ENCODE measurements at places on chromosomes 5 and 9.
A peak's percentile ranks its signal among the peaks of the same experiment; 100 is the strongest.

DNA sequence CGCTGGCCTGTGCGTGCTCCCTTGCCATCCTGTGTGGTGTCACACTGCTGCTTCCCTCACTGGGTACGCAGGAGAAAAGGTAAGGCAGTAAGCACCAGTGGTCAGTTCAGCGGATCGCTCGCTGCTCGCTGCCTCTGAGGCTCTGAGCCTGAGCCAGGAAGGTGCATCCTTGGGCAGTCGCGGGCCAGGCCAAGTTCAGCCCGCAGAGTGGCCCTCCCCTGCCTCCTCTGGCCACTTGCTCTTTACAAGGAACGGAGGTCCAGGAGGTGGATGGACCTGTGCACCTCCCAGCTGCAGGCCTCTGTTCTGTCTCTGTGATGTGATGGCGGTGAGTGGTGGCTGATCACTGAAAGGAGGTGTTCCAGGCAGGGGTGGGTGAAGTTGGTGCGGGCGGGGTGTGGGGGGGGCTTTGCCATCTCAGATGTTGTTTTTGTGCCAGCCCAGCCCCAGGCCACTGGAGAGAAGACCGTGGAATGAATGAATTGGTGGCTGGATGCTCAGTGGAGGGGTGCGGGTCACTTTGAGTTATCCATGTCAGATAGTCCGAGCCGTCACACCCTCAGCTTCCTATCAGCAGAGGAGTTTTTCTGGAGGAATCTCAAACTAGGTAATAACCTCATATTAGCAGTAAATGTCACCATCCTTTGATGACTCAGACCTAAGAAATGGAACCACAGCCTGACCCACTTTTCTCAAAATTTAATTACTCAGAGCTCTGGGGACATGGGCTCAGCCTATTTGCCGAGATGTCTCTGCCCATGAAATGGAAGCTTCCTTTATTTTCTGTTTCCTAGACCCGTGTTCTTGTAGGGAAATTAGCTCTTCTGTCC lies 7.3 kb downstream of the COL5A1 start:
- DNase-seq, result no peak

DNA sequence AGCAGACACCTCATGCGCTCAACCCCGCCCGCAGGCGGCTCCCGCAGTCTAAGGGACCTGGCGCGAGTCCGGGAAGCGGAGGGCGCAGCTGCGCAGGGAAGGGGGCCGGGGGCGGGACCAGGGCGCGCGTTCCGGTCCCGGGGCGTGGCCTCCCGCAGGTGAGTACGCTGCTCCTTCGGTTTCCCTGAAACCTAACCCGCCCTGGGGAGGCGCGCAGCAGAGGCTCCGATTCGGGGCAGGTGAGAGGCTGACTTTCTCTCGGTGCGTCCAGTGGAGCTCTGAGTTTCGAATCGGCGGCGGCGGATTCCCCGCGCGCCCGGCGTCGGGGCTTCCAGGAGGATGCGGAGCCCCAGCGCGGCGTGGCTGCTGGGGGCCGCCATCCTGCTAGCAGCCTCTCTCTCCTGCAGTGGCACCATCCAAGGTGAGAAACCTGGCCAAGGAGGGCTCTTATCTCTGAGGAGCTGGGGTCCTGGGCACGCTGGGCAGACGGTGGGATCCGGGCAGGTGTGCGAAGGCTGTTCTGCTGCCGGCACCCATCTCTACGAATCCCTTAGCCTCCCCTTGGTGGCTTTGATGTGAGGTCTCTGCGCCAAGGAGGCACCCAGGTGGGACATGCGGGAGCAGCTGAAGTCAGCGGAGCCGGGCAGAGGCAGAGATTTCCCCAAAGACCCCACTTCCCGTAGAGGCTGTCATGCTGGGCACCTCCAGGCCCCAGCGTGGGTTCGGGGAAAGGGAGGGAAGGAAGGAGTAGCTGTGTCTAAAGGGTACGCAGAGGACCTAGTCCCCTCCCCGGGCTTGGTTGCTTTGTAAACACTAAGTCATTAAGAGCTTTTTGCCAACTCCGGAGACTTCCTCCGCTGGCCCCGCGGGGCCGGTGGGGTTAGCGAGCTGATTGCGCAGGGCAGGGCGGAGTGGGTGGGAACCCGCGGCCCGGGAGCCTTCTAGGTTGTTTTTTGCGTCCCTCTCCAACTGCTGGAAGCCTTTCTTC lies at the start of gene F2RL1:
F2RL1 (plus strand) TSS at position 187 of the 988 bp plus-strand sequence; CDS start at position 340, 153 bp downstream.
- no peak for DNase-seq

DNA sequence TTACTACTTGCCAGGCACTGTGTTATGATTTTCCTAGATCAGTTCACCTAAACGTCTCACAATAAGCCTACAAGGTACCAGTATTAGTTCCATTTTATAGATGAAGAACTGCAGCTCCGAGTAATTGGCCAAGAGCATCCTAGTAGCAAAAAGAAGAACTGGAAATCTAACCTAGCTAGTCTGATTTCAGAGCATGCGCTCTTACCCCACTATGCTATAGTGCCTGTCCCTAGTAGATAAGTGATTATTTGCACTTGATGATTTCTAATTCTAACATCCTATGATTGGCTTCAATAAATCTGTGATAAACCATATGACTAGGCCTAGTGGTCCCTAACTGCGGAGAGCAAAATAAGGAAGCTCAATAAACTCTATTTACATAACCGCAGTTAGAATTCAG lies 7.1 kb upstream of the PLAC8L1 start:
- no peak for DNase-seq

- DNase-seq, result no peak
These were observed 203.4 kb upstream of the RASEF start for GRCh38 chr9:83266331-83266665.

- no peak for DNase-seq
These were observed 303.0 kb downstream of the KCTD16 start for GRCh38 chr5:144473650-144474049.

- no peak for DNase-seq
These were observed 34.7 kb upstream of the IDNK start for GRCh38 chr9:83588256-83588655.

GRCh38 chr5:158922263-158922592 lies 177.5 kb downstream of the EBF1 start:
- DNase-seq, result no peak

DNA sequence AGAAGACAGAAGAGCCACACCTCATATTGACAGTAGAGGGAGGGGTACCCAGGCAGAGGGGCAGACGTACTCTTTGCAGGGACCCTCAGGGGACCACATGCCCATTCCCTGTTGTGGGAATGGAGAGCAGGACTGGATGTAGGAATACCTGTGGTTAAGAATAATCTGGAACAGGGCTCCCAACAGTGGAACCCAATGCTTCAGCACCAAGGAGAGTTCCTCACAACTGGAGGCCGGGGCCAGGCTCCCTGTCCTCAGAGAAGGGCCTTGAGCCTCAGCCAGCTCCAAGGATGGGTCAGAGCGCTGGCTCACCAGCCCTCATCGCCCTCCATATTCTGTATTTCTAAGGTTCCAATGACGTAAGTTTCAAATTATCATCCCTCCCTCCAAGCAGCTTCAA lies 7.4 kb upstream of the SHC3 start:
- no peak for DNase-seq

DNA sequence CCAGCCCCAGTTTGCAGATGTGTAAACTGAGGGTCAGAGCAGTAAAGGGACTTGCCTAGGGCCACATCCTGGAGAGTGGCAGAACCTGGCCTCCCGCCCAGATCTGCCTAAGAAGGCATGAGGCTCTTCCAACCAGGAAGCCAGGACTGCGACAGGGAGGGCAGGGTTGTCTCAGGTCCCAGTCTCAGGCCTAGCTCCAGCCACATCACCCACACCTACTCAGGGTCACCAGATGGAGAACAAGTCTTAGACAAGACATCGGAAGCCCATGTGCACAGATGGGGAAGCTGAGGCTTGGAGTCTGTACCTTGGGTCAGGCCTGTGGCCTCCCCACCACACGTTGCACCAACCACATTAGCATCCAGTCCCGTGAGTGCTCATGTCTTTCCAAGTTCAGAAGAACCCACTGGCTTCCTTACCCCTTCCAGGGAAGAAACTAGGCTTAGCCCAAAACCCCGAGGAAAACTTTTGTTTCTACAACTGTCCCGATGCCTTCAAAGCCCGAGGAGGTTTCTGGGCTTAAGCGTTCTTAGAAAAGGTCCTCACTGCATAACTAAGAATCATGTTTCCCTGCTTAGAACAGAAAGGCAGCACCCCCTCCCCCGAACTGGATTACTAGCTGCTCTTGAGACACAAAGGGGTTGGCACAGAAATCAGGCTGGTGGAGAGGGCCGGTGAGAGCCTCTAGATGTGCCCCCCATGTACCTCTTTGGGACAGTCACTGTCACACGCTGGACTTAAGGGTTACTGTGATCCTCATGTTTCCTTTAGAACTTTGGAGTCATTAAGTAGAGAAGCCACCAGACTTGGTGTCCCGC lies 2.2 kb downstream of the FAM78A start:
- no peak for DNase-seq

DNA sequence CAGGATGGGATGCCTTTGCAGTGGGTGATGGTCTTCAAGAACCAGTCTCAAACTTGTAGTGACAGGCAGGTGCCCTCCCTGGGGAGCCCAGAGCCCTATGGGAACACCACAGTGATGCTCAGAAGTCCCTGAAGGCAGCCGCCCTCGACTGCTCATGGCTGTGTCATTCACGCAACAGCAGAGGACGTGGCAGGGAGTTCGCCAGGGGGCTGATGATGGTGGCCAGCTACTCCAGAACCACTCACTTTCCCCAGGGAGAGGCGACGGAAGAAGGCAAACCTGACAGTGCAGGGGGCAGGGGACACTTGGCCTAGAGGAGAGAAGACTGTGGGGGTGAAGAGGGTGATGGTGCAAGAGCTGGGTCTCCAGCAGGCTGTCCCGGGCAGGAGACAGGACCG lies 4.0 kb downstream of the IL13 start:
- DNase-seq, result no peak

GRCh38 chr5:14256756-14257393 lies 113.7 kb downstream of the TRIO start:
- no peak for DNase-seq

- no peak for DNase-seq
These were observed 31.9 kb upstream of the HAND1 start for GRCh38 chr5:154509784-154510555.

GRCh38 chr5:171874234-171874633 lies 88.6 kb downstream of the SMIM23 start:
- DNase-seq, result no peak

DNA sequence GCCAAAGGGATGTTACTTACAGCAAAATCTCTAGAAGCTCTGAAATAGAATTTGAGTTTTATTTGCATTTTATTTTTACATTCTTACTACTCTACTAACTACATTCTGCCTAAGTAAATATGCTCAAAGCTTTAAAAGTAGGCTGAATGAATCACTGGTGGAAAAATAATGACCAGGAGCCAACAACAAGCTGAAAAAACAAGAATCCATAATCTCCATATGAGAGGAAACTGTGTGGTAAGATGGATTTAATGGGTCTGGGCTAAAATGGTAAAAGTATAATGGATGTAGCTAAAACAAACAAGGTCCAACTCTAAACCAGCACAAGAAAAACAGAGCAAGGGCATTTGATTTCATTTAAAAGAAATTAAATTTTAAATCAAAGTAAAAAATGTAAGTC lies 525.8 kb upstream of the FTMT start:
- no peak for DNase-seq

DNA sequence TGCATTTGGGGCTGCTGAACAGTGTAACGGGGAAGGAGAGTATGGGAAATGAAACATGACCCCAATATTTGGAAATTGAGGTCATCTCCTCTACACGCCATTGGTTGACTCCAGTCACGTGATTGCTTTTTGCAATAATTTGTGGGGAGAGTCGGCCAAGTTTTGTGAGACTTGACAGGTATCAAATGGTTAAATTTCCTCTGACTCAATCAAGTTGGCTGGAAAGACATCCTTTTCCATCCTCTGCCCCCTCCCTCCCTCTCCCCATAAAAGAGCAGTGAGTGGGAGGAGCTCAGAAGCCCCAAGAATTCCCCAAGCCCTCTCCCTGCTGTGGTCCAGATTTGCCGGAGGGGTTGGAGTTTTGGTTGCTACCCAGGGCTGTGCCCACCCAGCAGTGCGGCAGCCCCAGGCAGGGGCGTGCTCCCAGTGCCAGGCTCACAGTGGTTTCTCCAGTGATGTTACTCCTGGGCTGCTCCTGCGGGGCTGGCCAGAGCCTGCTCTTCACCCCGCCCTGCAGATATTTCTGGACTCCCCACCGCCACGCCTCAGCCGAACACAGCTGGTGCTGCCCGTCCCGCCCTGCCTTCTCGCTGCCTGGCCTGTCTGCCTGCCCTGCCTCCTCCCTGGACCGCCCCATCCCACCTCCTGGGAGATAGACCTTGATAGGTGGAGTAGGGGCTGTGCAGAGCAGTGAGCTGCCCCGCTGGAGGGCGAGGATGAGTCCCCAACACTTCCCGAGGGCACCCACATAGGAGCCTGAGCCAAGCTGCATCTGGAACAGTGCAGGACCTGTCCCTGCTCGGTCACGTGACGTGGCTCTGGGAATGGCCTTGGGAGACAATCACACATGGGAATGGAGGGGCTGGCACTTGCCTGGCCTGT lies 3.4 kb downstream of the COL5A1 start:
- DNase-seq, result peak; percentile 81

GRCh38 chr5:87649455-87649854 lies 236.7 kb upstream of the CCNH start:
- DNase-seq, result no peak

- DNase-seq, result no peak
These were observed 5.3 kb upstream of the NSMF start for GRCh38 chr9:137464291-137464999.

DNA sequence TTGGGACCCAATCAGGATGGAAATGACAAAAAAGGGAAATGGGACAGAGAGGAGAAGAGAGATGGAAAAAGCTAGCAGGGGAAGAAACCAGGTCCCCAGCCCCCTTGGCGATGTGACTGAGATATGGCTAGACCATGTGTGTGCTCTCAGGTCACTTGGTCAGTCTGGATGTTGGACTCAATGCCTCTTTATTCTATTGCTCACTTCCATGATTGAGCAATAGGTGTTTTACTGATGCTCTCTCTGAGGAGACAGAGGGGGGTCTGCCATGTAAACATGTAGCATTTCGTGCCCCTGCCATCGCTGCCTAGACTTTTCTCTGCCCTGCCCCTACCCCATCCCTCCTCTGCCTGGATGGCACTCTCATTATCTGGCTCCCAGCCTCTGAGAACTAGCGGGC lies 150.6 kb downstream of the DROSHA start:
- DNase-seq, result no peak
